ENCODE measurements at places on chromosomes 12 and 14.

- DNase-seq, result no peak
Measured at GRCh38 chr14:58873228-58873953, 235.6 kb downstream of the DACT1 start.

GRCh38 chr12:111451649-111452129 lies 46.0 kb downstream of the SH2B3 start:
- DNase-seq, result peak; percentile 23

GRCh38 chr12:47963340-47964040 lies at the start of gene TMEM106C:
Gene TMEM106C (plus strand): TSS chr12:47963596. CDS start chr12:47964237, 641 bp downstream.
- DNase-seq, result peak; percentile 91

- no peak for DNase-seq
Measured at GRCh38 chr12:43318021-43318420, 234.0 kb downstream of the ADAMTS20 start.

DNA sequence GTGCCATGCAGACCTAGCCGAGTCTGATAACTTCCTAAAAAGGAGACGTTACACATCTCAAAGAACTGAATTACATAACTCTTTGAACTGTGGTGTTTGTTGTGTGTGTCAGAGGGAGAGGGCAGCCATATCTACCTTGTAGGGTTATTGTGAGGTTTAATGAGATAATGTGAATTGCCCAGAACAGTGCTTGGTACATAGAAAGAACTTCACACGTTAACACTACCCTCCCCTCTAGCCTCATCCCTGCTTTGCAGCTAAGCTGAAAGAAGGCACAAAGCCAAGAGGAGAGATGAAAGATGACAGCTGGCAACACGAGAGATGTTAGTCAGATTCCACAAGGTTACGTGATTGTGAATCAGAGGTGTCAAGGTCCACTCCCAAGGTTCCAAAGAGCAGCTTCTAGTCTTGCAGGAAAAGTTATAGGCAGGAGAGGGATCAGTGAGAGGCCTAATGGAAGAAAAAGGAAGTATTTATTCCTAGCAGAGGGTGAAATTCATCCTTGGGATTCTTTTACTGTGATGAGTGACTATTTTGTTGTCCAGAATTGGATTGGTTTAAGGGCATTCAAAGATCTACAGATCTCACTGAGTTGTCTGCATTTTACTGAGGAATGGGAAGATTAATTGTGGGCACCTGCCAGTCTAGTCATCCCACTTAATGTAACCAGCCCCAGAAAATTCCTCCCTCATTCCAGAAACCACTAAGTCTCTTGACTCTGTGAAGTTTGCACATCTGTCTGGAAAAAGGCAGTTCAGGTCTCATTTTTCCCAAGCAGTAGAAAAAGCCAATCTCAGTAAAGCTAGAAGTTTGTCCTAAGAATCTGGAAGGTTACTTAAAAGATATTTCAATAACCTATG lies 25.9 kb upstream of the WNK1 start:
- no peak for DNase-seq

DNA sequence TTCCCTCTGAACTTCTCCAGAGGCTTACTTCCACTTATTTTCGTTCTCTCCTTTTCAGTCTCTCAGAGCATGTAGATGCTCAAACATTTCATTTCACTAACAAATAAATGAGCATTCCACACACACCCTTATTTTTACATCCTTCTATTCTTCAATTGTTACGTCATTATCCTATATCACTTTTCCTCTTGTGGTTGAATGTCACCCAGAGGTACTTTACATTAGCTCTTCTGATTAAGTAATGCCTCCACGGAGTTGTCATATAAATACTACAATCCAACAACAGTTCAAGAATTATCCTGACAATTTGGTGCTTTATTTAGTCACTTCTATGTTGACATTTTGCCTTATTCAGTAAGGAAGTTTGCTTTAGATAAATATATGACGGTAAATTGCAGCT lies 18.4 kb downstream of the FAR2 start:
- no peak for DNase-seq

DNA sequence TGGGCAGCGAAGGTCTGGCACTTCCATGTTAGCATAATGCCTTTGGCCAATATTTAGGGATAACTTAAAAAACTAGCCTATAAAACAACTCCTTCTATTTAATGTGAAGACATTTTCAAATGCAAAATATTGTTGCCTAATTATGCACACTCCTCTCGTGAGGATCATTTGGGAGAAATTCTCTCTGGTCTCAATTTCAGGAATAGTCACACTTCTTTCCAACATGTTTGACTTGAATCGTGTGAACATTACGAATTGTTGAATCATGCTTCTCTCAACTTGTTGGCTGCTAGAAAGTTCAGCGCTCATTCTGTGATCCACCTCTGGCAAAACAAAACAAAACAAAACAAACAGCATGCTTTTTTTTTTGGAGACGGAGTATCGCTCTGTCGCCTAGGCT lies 313.2 kb downstream of the SEC23A start:
- DNase-seq, result no peak

- DNase-seq, result no peak
Measured at GRCh38 chr12:106750524-106750923, 24.0 kb upstream of the RIC8B start.

- no peak for DNase-seq
Measured at GRCh38 chr12:3261782-3262359, 184.7 kb downstream of the TSPAN9 start.

GRCh38 chr12:55965941-55966407 lies at the start of gene PMEL:
Gene PMEL (minus strand): TSS chr12:55966042. CDS start chr12:55966011, 31 bp downstream.
- no peak for DNase-seq

DNA sequence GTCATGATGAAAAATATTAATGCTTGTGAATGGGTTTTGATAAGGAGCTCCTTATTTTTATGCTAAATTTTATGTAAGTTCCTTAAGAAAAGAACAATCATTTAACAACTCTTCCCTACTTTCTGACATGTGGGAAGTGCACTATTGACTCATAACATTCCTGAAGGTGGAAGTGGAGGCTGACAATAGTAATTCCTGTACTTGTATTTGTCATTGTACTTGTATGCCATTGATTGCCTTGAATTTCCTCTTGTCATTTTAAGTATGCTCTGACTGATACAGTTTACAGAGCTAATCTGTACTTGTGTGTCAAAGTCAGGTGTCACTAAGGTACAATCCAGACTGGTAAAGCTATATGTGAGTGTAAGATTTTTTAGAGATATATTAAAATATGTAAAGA lies 440.0 kb downstream of the SLC16A7 start:
- no peak for DNase-seq

GRCh38 chr14:39988939-39989338 lies 556.7 kb upstream of the FBXO33 start:
- no peak for DNase-seq

- DNase-seq, result no peak
Measured at GRCh38 chr12:24743941-24744793, 204.7 kb downstream of the BCAT1 start.

- no peak for DNase-seq
Measured at GRCh38 chr12:2893007-2893406, 2.3 kb downstream of the TULP3 start.

GRCh38 chr14:22569106-22569736 lies 19.8 kb downstream of the DAD1 start:
- DNase-seq, result no peak

DNA sequence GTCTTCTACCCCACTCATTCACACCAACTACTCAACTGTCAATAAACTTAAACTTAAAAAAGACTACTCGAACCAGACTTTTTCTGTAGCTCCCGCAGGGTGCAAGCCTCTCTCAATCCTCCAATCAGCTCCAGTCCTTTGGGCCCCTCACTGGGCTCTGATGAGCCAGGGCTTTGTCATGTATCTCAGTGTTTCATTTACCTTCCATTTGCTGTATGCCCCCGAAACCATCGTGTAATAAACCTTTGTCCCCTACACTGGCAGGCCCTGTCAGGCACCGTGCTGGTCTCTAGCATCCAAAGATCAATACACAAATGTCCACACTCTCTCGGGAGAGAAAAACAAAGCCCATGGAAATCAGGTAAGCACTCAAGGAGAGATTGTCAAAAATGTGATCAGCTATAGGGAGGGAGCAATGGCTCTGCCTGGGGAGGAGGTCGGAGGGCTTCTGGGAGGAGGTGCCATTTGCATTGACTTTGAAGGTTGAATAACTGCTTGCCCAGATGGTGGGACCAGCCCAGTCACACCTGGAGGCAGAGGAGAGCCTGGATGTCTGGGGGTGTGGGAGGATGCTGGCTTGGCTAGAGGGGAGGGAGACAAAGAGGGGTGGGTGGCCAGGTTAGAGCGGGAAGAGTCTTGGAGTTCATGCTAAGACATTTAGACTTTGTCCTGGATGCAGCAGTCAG lies 42.1 kb upstream of the DICER1 start:
- no peak for DNase-seq

GRCh38 chr12:3076730-3077571 lies at the start of gene TSPAN9:
Gene TSPAN9 (plus strand): TSS chr12:3077379. CDS start chr12:3201194, 123,815 bp downstream.
- DNase-seq, result peak; percentile 87

DNA sequence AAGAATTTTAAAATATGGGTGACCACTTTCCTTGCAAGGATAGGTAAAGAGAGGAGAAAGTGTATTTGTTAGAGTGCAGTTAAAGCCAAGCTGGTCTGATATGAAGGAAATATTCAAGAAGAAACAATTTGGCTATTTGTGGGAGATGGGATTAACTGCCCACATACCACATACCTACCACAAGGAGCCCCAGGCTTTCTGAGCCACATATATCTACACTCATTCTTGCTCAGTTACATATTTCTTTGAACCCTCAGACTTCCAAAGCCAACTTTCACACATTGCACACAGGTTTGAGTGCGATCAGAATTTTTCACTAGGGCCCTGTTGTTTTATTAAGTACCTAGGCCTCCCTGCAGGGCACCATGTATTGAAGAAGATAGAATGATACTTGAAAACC lies 330.2 kb downstream of the ZFP36L1 start:
- no peak for DNase-seq

- no peak for DNase-seq
Measured at GRCh38 chr14:60482743-60483142, 3.1 kb downstream of the C14orf39 start.

Data from suprapubic skin (tissue), 4 donors.